Thoracic aorta (tissue), 2 donors: ENCODE measurements at places on chromosomes 7 and 10. TPM values are rescaled to one million over a fixed set of nuclear protein-coding genes. Genes with fewer than 3 reads are reported as not detected.

GRCh38 chr10:6230315-6230714 is 27.6 kb downstream of the PFKFB3 start:
- H3K4me1 ChIP-seq: peaks cover 6% of the 10 kb centered on the region
- H3K36me3 ChIP-seq: peaks cover 93% of the 10 kb centered on the region
- no peaks in the 10 kb centered on the region for H3K27me3 ChIP-seq
- H3K27ac ChIP-seq: peak overlapping the region; percentile 31
- no peak for DNase-seq

DNA sequence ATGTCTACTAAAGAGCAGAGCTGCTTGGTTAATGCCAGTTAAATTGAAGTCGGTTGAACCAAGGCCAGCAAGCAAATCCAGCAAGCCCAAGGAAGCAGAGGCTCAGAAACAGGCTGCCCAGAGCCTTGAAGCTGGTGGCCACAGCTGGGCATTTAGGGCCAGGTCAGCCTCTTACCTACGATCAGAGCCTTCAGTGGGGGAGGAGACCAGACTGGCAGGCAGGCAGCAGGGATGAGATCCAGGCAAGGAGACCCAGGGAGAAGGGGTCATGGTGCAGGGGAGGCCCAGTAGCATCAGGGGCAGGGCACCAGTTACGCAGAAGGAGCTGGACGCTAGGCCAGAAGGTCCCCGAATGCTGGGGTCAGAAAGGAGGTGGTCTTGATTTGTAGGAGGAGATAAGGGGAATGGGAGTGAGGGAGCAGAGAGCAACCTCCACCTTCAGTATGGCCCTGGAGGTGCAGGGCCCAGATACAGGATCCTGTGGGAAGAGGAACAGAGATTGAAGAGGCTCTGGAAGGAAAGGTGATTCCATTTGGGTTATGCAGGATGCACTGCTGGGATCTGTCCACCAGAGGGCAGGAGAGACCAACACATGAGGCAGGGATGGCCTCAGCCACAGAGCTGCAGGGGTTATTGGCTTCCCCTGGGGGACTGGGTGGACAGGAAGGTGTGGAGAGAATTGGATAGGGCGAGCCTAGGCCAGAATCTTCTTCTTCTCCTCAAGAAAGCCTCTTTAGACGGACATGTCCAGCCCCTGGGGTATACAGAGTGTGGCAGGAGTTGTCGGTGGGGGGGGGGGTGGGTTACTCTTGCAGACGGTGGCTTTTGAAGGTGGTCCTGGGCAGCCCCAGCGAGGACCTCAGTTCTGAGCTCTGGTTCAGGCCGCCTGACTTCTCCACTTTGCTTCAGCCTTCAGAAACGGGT is 132.6 kb upstream of the PODXL start:
- H3K4me1 ChIP-seq: peaks cover 4% of the 10 kb centered on the region
- no peak for DNase-seq
- no peaks in the 10 kb centered on the region for H3K36me3 ChIP-seq
- no peak overlapping the region for H3K4me3 ChIP-seq
- peaks cover 4% of the 10 kb centered on the region for H3K27me3 ChIP-seq

The FOXK1 gene
- total RNA-seq: 34.3 TPM

- H3K27ac ChIP-seq: peak overlapping the region; percentile 87
- no peaks in the 10 kb centered on the region for H3K27me3 ChIP-seq
- peaks cover 19% of the 10 kb centered on the region for H3K4me1 ChIP-seq
- H3K4me3 ChIP-seq: no peak overlapping the region
- H3K36me3 ChIP-seq: peaks cover 1% of the 10 kb centered on the region
Observed at GRCh38 chr7:129828989-129829736, 123.6 kb downstream of the UBE2H start.

- no peak for DNase-seq
- no peak overlapping the region for H3K27ac ChIP-seq
- H3K4me3 ChIP-seq: no peak overlapping the region
- H3K4me1 ChIP-seq: no peaks in the 10 kb centered on the region
Observed at GRCh38 chr7:38462819-38463218, 168.4 kb downstream of the AMPH start.

- H3K4me3 ChIP-seq: no peak overlapping the region
- H3K36me3 ChIP-seq: no peaks in the 10 kb centered on the region
- no peak for DNase-seq
- H3K4me1 ChIP-seq: no peaks in the 10 kb centered on the region
- no peaks in the 10 kb centered on the region for H3K27me3 ChIP-seq
Observed at GRCh38 chr7:120703585-120704240, 154.2 kb downstream of the TSPAN12 start.
